ENCODE measurements at places on chromosomes 11 and 22.

GRCh38 chr22:33829546-33830280, 90.6 kb downstream of the LARGE1 start:
- DNase-seq = no peak

GRCh38 chr22:48713272-48714205, 1114.1 kb downstream of the BRD1 start:
- no peak for DNase-seq

- DNase-seq = no peak
Observed at GRCh38 chr11:134460881-134461280, 48.8 kb upstream of the B3GAT1 start.

DNA sequence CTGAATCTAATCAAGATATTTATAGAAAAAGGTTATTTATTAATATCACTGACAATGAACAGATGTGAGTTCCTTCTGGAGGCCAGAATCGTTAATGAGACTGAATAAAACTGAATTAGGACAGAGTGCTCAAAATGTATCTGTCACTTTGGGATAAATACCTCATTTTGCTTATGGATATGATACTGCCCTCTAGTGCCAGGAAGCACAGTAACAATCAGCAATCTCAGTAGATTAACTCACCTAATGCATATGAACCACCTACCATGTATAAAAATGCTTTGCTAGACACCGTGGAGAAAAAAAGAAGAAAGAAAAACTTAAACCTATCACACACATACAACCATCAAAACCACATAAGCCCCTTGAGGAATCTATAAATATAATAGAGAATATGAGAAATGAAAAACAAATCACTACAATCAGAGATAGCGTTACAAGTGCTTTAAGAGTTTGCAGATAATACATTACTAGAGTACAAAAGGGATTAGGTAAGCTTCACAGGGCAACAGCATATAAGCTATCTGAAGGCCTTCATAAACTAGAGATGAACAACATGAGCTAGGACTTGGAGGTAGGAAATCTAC, 117.4 kb downstream of the SGSM3 start:
- peak; percentile 58 for DNase-seq

GRCh38 chr11:82682003-82682751, 51.5 kb downstream of the FAM181B start:
- peak; percentile 54 for DNase-seq

- no peak for DNase-seq
Observed at GRCh38 chr11:128239306-128239705, 348.1 kb downstream of the ETS1 start.

DNA sequence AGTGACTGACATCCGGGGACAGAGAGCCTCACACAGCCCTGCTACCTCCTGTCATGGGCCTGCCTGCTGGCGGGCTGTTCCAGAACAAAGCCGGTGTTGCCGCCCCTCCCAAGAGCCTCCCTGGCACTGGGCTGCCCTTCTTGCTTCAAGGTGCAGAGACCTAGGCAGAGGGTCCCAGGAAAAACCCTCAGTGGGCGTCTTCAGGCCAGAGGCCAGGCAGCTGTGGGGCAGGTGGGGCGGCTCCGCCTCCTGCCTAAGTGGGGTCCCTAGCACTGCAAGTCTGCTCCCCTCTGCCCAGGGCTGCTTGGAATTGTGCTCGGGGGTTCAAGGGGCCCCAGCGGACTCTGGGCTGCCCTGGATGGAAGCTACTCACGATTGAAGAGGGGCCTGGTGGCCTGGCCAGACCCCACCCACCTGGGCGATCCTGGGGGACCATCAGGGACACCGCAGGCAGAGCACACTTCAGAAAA, 20.4 kb upstream of the GNB1L start:
- no peak for DNase-seq

DNA sequence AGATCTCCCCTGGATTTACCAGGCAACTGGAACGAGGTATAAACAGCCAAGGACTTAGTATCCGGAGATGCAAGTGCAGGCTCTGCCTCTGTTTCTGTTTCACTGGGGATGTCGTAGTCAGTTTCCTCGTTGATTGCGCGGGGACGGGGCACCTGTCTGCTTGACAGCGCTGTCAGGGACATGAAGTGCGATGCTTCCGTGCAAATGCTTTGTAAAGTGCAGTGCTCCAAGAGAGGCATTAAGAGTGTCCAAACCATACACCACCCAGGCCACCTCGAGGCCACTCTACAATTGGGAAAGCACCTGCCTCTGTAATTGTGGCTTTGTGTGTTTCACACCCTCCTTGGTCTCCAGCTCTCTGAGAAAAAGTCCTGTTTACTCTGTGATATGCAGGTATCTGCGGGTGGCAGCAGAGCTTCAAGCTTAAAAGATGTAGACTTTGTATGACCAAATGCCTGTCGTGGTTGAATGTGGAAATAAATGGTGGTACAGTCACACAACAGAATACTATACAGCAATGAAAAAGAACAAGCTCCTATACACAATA, 18.6 kb upstream of the CD5 start:
- DNase-seq = no peak

- no peak for DNase-seq
Observed at GRCh38 chr11:125842321-125842948, 9.3 kb downstream of the PATE4 start.

- DNase-seq = no peak
Observed at GRCh38 chr22:46061501-46062231, 84.7 kb upstream of the WNT7B start.

- DNase-seq = no peak
Observed at GRCh38 chr11:120010775-120011174, 127.1 kb downstream of the TRIM29 start.

DNA sequence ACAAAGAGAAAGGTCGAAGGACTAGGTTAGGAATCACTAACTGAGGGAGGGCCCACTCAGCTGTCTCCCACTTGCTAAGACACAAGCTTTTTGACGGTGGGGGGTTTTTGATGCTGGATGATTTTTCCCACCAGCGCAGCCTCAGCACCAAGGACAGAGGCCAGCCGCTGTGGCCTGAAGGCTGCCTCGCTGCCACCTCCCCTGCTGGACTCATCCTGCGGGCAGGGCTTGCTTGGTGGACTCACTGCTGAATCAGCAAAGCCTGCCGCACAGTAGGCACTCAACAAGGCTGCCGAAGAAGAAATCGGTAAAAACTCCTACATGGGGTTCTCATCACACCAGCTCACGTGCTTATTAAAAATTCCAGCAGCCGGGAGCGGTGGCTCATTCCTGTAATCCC, 2.6 kb downstream of the ALG12 start:
- DNase-seq = no peak

- no peak for DNase-seq
Observed at GRCh38 chr11:625636-626268, 997 bp upstream of the CDHR5 start.

- no peak for DNase-seq
Observed at GRCh38 chr11:119180729-119181676, 4.3 kb upstream of the NHERF4 start.

- no peak for DNase-seq
Observed at GRCh38 chr11:120578596-120579154, 67.1 kb downstream of the GRIK4 start.

DNA sequence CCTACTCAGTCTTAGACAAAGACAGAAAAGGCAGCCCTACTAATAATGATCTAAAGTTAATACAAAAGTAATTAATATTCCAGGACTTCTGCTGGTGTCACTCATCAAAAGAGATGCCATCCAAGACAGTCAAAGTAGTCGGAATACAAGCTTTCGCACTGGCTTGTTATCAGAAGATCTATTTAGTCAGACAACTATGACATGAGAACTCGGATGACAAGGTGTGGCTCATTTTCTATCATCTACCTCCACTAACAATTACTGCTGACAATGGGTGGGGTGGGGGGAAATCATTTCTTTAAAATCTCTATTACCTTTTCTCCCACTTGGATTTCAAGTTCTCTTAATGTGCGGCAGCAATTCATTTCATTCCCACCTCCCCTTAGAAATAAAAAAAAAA, 56.7 kb downstream of the EFCAB6 start:
- DNase-seq = no peak

- DNase-seq = no peak
Observed at GRCh38 chr11:27839226-27839913, 139.1 kb upstream of the BDNF start.

GRCh38 chr11:120303004-120303637, 22.0 kb upstream of the TLCD5 start:
- peak; percentile 53 for DNase-seq

GRCh38 chr22:24329453-24329852, 58.8 kb downstream of the SPECC1L start:
- DNase-seq = no peak

DNA sequence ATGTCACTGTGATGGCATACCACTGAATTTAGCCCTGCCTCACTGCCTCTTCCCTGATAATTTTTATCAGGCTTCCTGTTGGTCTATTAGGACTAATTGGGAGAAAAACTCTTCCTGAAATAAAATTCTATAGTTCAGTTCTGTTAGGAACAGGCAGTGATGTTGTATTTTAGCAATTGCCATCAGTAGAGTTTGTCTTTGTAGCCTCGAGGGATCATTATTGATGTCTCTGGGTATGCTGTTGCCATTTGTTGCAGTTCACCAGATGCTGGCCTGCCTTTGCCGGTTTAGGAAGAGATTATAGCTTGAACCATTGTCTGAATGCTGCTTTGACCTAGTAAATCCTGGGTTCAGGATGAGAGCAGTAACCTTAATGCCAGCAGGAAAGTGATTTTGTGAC, 41.0 kb downstream of the KDM2A start:
- no peak for DNase-seq

- DNase-seq = no peak
Observed at GRCh38 chr11:12087075-12088004, 23.1 kb upstream of the MICAL2 start.

DNA sequence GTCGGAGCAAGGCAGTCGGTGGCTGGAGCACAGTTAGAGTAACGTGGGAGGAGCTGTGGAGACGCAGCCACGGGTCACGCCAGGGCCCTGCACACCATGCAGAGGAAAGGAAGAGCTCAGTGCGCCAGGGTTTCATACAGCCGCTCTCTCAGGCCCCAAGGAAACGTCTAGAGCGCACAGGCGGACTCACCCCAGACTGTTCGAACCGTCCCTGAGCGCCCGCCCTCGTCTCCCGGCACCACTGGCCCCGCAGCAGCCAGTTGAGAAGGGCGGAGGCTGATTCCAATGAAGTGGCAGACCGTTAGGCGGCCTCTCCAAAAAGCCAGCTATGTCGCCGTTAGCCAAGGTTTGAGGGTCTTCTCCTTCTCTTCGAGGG, 483 bp upstream of the HYLS1 start:
- DNase-seq = no peak

- DNase-seq = peak; percentile 86
Observed at GRCh38 chr11:12288212-12288930, 89.0 kb upstream of the PARVA start.

GRCh38 chr22:20783844-20784723, 10.2 kb downstream of the SERPIND1 start:
- DNase-seq = peak; percentile 73

GRCh38 chr11:45180848-45181192, 34.4 kb downstream of the PRDM11 start:
- peak; percentile 50 for DNase-seq

GRCh38 chr22:45678961-45679912, 7.6 kb downstream of the ATXN10 start:
- DNase-seq = no peak

DNA sequence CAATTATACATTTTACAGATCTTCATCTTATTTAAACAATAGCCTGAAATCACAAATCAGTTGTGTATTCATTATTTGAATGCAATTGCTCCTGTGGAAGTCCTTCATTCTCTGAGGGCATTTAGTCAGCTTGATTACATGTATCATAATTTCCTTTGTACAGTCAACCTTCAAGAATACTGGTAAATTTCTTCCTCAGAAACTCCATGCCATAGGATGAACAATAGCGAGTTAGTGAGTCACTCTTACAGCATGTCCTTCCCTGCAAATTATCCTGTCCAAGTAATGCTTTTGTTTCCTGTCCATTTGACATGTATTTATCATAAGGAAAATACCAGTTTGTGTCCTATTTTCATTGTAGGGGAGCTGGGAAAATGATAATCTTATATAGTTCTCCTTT, 3.8 kb downstream of the OR10S1 start:
- no peak for DNase-seq

DNA sequence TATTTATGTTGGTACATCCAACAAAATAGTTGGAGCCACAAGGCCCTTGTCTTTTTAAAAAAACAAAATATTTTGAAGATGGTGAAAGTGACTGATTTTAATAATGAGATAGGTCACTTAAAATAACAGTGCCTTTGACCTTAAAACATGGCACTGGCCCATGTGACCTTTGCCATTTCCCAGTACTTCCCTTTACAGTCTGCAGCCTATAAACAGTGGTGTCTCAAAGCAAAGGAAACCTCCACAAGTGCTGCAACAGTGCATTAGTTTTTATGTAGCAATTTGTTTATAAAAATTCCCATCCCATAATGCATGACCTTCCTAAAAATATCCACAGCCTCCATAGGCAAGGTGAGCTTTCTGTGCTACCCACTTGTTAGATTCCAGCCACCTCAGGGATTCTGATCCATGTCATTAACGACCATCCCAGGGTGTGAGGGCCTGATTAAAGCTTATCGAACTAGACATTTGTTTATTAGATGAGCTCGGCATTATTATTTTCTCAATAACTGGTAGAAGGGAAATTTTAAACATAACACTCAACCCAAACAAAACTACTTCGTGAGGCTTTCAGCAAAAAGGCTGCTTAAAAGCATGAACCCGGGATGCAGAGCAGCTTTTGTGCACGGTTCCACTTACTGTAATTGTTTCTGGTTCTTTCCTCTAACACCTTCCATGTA, 28.0 kb upstream of the CRKL start:
- no peak for DNase-seq

DNA sequence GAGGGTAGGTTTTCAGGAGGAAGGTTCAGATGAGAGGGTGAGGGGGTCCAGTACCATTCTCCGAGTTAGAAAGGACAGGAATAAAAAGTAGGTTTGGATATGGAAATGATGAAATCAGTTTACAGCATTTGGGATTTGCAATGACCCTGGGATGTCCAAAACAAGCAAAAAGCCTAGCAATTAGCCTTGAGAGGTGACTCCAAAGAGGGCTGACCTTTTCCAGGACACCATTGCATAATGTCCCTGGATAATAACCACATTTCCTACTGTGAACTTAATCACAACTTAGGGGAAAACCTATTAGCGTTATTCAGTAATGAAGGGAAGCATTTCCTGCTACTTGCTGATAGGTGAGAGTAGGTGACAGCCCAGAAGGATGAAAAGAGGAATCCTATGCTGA, 101.4 kb upstream of the ARHGAP42 start:
- no peak for DNase-seq

DNA sequence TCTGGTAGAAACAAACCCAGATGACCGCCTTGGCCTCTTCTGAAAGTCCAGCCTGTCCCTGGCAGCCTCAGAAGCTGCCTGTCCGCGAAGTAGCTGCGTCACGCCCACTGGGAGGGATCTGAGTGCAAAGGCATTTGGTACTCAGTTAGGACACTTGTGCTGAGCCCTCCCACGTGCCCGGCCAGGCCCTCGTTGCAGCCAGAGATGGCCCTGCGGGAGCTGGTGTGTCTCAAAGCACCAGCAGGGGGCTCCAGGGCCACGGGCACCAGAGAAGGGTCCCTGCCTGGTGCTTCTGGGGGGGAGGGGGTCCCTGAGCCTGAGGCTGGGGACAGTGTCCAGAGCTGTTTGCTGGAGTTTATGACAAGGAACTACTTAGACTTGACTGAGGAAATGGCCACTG, 5.8 kb downstream of the SELENOO start:
- peak; percentile 64 for DNase-seq
